ENCODE measurements at places on chromosomes 6 and 20.

GRCh38 chr6:28789553-28790083 lies 134.2 kb downstream of the TRIM27 start:
- DNase-seq: peak; percentile 56

- DNase-seq: no peak
These were observed 218.5 kb downstream of the LY86 start for GRCh38 chr6:6806844-6807518.

GRCh38 chr6:130113201-130113710 lies 94.9 kb downstream of the L3MBTL3 start:
- DNase-seq: no peak

DNA sequence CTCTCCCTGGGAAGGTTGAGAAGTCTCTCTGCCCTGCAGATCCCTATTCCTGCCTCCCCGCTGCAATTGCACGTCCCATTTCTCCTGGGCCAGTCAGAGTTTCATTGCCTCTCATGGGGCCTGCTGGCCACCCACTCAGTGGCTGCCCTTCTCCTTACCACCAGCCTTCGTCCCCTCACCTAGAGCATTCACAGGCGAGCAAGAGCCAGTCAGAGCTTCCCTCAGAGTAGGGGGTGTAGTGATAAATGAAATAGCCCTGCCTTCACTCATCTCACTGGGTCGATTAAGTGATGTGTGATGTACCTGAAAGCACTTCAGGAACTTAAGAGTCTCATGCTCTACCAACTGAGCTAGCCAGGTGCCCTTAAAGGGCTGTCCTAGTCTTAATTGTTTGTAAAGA lies 52.0 kb upstream of the FANCE start:
- no peak for DNase-seq

- no peak for DNase-seq
These were observed 267.9 kb downstream of the PLCB1 start for GRCh38 chr20:8399947-8400346.

- DNase-seq: peak; percentile 89
These were observed 7.5 kb downstream of the SNX5 start for GRCh38 chr20:17960927-17961586.

DNA sequence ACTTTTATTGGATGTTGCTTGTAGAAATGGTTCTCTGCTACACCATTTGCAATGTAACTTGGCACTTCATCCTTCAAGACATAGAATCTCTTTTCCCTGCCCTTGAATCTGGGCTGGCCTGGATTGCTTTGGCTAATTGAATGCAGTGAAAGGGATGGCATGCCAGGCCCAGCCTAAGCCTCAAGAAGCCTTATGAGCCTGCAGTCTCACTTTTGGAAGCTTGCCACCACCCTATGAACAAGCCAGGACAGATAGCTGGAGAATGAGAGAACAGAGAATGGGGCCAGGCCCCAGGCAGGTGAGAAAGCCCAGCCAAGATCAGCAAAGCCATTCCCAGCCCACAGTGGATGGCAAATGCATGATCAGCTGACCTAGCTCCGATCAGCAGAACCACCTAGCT lies 350.7 kb upstream of the RNF24 start:
- DNase-seq: no peak

- DNase-seq: no peak
These were observed 246.6 kb downstream of the GRIK2 start for GRCh38 chr6:101640131-101640530.

DNA sequence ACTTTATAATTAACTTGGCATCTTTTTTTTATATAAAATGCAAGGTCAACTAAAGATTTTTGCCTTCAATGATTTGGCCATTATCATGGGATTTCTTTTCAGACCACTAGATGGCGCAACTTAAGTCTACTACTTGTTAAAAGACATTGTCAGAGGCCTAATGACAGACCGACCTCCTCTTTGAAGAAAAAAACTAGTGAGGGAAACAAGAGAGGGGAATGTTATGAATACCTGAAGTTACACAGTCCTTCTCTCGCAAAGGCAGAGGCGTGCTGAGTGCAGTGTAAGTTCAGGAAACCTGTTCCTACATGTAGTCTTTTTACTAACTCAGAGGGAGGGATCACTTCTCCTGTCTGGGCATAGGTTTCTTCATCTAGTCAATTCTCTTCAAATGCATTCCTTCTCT lies 9.3 kb downstream of the TRAPPC3L start:
- peak; percentile 78 for DNase-seq

DNA sequence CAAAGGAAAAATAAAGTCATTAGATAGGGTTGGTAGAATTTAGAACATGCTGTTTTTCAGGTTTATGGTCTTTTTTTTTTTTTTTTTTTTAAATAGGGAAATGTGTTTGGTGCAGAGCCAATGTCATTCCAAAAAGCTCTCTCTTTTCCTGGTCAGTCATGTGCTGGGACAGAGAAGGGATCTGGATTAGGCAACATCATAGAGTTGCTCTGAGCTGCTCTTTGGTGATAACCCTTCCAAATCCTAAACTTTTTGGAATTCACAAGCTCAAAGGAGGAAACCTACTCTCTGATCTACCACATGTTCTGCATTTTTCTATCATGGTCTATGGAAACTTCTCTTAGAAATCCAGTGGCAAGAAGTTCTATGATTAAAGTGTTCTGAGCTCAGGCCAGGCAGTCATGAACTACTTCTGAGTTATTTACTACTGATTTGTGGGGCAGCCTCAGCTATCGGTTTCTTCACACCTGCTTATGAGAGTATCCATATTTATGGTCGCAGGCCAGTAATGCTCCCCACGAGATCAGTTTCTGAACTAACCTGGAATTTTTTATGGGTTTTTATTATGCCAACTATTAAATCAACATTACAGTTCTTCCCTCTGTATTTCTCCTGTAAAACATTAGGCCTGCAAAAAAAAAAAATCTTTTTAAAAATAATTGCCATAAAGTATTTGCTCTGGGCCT lies 4.8 kb downstream of the EDN1 start:
- DNase-seq: no peak

- no peak for DNase-seq
These were observed 25.2 kb downstream of the MAP7 start for GRCh38 chr6:136524936-136525413.

GRCh38 chr6:156949376-156949775 lies 172.2 kb downstream of the ARID1B start:
- DNase-seq: peak; percentile 57

- no peak for DNase-seq
These were observed 34.1 kb upstream of the RPL7L1 start for GRCh38 chr6:42845327-42845694.

DNA sequence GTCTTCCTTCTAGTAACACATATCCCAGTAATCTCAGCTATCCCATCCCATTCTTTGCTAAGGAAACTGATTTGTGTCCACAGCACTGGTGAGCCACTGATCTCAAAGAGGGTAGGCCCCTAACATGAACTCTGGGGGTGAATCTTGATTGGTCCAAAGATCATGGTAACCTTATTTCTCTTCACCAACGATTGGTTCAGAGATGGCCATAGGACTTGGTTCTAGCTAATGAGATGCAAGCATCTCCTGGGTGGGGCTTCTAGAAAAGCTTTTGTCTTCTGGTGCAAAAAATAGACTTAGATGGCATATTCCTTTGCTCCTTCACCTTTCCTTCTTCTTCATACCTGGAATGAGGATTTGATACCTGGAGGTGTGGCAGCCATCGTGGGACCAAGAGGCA lies 43.8 kb upstream of the SIRPA start:
- no peak for DNase-seq

- DNase-seq: no peak
These were observed 59.3 kb downstream of the PRL start for GRCh38 chr6:22237526-22237925.

- peak; percentile 98 for DNase-seq
These were observed 59.0 kb upstream of the EEF1A1 start for GRCh38 chr6:73579851-73580246.

DNA sequence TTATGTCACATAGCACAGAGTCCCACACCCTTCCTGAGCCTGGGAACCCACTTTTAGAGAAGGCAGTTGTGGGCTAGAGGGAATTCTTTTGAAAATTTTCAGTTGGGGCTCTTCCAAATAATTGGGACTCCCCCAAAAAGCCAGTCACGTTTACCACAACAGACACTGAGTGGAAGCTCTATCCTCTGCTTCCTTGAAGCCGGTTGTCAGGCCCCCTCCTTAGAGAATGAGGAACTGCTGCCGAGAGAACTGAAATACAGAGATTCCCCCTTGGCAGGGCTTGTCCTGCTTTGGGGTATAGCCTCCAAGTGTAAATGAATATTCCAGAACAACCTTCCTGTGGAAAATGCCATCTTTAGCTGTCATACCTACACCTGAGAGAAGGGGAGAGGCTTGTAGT lies 2.7 kb upstream of the JAG1 start:
- no peak for DNase-seq

DNA sequence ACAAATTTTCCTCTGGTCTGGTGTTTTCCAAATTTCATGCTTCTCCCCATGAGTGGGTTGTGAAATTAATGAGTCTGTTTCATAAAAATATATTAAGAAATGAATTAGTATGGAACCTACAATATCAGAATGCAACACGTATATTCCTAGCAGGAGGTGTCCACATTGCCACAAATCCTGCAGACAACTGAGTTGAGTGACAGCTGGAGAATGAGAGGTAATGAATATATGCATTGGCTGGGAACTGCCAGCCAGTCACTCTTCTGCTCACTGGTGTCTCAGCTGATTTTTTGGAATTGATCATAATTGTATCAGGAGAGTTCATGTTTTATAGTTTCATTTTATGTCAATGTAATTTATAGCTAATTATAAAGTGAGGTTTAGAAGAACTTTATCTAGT lies 6.3 kb upstream of the ARFGEF3 start:
- DNase-seq: no peak
